Substantia nigra (tissue), 51 donors: ENCODE measurements at places on chromosomes 1 and 21.

- DNase-seq: no peak
Observed at GRCh38 chr1:246497331-246497915, 9.7 kb downstream of the SMYD3 start.

DNA sequence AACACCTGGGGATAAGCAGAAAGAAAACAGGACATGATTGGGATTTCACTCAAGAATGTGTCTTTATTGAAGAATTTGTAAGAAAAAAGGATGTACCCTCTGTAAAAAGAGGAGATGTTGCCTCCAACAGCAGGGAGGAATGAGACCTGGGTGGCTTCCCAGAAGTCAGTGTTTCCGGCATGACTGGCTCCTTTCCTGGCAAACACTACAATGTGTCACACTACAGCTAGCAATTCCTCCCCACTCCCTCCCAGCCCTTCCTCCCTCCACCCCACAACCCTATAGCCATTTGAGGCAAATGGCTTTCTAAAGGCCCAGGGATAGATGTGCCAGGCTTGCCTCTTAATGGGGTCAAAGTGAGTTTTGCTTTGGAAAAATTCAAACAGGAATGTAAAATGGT, 11.5 kb upstream of the COL8A2 start:
- DNase-seq: peak; percentile 41

DNA sequence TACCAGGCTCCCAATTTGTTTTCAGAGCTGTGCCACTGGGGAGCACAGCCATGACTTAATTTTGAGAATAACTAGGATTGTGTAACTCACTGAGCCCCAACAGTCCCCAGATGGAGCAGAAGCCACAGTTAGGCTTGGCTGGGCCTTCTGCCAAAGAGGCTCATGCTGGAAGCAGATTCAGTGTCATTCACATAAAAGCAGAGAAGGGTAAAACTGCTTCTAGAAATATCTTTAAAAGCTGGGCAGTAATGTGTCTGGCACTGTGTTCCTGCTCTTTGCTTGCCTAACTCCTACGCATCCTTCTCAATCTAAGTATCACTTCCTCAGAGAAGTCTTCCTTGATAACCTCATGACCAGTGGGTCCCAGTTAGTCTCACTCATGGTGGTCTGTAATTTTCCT, 20.3 kb downstream of the STK40 start:
- DNase-seq: peak; percentile 47

DNA sequence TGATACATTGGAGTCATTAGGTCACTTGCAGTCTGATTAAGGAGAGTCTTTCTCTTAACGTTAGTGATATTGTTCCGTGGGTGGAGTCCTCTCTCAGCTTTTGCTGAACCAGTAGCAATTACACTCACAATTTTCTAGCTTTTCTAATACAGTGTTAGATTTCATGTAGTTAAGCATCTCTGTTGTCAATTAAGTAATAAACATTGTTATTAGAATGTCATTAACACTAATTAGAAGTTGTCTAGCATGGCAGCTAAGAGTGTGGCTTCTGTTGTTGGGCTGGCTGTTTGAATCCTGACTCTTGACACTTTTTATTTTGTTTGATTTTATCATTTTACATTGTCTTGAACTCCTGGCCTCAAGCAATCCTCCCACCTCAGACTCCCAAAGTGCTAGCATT, 33.4 kb downstream of the FAAH start:
- no peak for DNase-seq

GRCh38 chr1:218659911-218660677, 315.0 kb downstream of the TGFB2 start:
- no peak for DNase-seq
